DND-41 (cell line): ENCODE measurements at places on chromosomes 7 and 10.

- DNase-seq = no peak
These were observed 1.2 kb downstream of the PDIA4 start for GRCh38 chr7:149027055-149027454.

GRCh38 chr7:101555921-101556275 is 73.2 kb downstream of the MYL10 start:
- DNase-seq = no peak

GRCh38 chr7:117165656-117166055 is 157.2 kb downstream of the WNT2 start:
- no peak for DNase-seq

DNA sequence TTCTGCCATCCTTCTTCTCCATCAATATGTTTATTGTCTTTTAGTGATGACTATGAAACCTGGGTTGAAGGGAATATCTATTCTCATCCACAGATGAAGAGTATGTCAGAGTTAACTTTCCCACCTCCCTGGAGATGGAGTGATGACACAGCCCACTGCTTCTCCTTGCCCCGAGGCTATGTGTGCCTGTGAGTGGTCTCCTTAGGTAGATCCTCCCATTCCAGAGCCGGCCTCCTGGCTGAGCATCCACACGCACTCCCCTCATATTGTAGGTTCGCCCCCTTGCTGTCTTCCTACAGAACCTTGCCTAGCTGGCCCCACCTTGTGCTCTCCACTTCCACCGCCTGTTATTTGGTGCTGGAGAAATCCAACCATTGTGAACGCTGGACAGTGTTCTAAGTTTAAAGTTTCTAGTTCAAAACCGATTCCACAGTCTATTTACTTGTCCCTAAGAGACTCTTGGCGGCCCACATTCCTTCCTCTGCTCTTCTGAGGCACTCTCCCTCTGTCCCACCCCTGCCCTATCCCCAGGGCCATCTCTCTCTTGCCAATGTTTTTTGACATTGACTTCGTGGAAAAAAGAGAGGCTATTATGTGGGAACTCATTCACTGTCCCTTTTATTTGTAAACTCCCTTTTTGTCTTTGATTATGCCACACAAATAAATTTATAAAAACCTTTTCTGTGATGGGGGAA is 168.0 kb downstream of the ZNF438 start:
- no peak for DNase-seq

- no peak for DNase-seq
These were observed 730.8 kb downstream of the PHTF2 start for GRCh38 chr7:78529392-78529791.

GRCh38 chr10:87503401-87503800 is 1.3 kb upstream of the MINPP1 start:
- no peak for DNase-seq
